ENCODE measurements at places on chromosomes 12 and 14.

DNA sequence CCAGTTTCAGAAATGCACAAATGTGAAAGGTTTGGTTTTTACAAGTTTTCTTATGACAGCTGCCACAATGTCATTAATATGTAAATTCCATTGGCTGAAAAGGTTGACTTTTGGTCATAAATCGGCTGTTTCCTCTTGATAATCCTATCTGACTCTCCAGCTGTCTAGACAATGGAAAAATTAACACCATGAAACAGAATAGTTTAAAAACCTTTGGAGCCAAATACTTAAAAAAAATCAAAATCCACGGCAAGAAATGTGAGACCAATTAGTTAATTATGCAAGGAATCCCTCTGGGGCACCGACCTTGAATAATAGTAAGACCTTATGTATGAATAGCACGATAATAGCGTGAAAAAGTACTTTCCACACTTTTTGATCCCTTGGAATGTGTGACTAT is 138.0 kb downstream of the ZNF664 start:
- no peak overlapping the region for H3K27ac ChIP-seq
- no peak for DNase-seq
- no peaks in the 10 kb centered on the region for H3K27me3 ChIP-seq
- no peak overlapping the region for H3K4me3 ChIP-seq
- H3K36me3 ChIP-seq: no peaks in the 10 kb centered on the region

DNA sequence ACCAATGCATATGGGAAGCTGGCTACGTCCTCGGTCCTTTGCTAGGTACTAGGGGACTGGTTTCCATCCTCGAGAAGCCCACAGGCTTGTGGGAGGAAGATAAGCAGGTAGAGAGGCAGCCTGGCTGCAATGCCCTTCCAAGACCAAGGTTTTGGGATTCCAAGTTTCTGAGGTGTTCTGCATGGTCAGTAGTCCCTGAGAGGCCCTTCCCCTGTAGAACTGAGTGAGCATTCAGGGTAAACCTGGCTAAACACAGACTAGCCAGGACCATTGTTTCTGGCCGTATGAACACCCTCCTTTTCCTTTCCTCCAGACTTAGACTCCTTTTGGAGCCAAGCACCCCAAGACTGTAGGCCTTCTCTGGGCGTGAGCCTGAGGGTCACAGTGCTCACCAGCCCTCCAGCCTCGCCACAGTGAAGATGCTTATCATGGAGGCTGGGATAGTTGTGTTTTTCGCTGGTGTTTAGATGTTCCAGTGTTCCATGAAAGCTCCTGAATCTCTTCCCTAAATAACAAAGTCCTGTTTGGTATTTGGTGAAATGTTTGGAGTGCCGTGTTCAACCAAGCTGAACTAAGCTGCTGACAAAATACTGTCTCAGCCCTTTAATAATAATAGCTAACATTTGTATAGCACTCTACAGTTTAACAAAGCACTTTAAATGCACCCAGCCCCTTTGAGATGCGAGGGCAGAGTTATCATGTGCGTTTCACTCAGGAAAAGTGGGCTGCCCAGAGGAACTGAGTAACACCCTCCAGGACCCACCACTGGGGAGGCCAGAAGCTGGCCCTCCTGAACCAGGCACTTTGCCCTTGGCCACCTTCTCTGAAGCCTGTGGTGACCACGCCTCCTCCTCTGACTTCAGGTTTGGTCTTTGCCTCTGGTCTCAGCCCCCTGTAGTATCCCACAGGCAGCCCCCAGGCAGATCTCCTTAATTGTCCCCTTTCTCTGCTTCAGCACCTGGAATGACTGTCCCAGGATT is 284.5 kb downstream of the CACNA1C start:
- no peak for DNase-seq
- H3K4me1 ChIP-seq: peaks cover 9% of the 10 kb centered on the region
- no peaks in the 10 kb centered on the region for H3K27me3 ChIP-seq

DNA sequence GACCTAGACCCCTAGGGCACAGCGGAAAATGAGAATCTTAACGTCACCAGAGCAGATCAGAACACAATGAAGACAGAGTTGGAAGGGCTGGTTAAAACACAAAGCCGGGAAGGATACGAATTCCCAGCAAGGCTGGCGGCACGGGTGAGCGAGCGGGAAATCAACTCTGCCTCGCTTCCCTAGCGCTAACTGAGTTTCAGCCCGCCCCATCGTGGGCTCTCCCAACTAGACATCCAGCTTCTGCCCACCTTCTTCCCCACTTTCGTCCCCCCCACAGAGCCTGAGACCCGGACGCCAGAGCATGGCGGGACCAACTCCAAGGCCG is 377 bp downstream of the CCNT1 start:
- peak overlapping the region; percentile 31 for H3K27ac ChIP-seq
- H3K36me3 ChIP-seq: no peaks in the 10 kb centered on the region
- H3K4me1 ChIP-seq: no peaks in the 10 kb centered on the region
- H3K4me3 ChIP-seq: peak overlapping the region; percentile 81
- no peak for DNase-seq

DNA sequence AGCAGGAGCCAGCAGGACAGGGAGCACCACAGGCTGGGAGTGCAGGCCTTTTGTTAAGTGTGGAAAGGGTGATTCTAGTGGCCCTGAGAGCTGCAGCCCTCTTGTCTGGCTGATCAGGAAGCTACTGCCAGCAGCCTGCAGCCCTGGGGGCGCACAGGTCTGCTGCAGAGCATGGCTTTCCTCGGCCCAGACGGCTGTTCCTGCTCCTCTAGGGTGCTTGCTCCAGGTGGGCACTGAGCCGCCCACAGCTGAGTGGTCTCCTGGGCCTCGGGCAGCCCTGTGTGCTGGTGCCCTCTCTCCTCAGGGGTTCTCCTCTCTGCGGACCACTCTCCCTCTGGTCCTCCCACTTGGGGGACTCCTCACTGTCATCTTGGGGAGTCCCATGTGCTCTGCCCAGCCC is 18.9 kb downstream of the CCDC88C start:
- peak; percentile 26 for DNase-seq
- H3K4me3 ChIP-seq: no peak overlapping the region
- no peaks in the 10 kb centered on the region for H3K27me3 ChIP-seq
- no peaks in the 10 kb centered on the region for H3K36me3 ChIP-seq
- no peaks in the 10 kb centered on the region for H3K4me1 ChIP-seq

- no peak for DNase-seq
- no peak overlapping the region for H3K4me3 ChIP-seq
- no peaks in the 10 kb centered on the region for H3K36me3 ChIP-seq
- H3K27me3 ChIP-seq: no peaks in the 10 kb centered on the region
- H3K27ac ChIP-seq: no peak overlapping the region
- no peaks in the 10 kb centered on the region for H3K4me1 ChIP-seq
Observed at GRCh38 chr12:52715416-52715815, 12.1 kb upstream of the KRT77 start.

DNA sequence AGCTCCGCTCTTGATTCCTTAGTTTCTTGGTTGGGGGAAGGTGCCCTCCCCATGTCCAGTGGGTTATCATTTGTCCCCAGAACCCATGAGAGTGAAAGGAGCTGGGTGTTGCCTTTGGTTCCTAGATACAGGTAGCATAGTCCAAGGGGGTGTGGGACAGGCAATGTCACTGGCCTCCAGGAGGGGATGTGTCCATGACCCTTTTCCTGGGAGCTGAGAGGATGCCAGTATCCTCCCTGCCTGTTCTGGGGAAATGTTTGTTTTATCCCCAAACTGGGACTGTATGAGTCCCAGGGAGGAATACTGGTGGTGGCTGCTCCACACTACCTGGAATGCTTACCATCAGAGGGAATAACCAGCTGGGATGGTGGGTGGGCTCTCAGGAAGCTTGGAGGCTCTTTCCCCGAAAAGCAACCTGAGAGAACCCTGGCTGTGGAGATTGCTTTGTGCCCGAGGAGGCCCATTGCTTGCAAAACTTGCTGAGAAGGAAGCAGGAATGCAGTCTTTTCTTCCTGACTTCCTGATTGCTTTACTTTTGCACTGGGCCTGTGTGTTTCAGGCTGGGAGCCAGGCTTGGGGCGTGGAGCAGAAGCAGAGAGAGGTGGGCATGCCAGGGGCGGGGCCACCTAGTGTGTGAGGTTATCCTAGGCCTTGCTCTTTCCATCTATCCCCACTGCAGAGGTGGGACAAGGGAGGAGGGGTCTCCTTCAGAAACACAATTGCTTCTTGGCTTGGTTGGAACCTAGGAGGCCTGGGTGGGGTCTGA is 715 bp upstream of the SLC10A1 start:
- H3K36me3 ChIP-seq: no peaks in the 10 kb centered on the region
- H3K27ac ChIP-seq: no peak overlapping the region
- no peak for DNase-seq
- H3K4me1 ChIP-seq: no peaks in the 10 kb centered on the region

DNA sequence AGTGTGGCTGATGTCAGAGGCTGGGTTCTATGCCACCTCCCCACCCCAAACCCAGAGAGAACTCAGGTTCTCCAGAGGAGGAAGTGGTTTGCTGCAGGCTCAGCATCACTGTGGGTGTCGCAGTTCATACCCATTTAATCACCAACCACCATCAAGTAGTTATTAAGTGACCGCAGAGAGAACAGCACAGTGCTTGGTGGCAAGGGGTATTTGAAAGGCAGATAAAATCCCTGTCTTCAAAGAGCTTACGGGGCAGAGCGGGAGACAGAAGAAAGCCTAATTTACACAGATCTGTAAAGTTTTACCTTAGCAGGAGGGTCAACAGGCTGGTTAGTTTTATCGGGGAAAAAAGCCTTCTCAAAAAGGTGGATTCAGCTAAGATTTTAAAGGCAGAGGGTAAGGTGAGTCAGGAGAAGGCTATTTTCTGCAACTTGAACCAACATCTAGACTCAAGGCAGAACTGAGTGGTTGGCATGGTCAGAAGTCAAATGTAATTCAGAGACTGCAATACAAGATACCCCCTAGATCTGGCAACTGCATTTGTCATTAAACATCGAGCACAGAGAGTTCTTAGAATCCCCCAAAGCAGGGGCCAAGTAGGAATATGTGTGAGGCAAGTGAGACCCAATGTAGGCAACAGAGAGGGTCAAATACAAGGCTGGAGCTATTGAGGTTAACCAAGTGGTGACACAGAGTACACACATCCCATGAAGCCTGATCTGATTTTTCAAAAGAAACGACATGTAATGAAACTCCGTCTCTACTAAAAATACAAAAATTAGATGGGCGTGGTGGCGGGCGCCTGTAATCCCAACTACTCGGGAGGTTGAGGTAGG is 13.2 kb downstream of the PXN start:
- H3K27ac ChIP-seq: no peak overlapping the region
- no peaks in the 10 kb centered on the region for H3K27me3 ChIP-seq
- H3K36me3 ChIP-seq: no peaks in the 10 kb centered on the region
- no peaks in the 10 kb centered on the region for H3K4me1 ChIP-seq
- no peak overlapping the region for H3K4me3 ChIP-seq
